ENCODE measurements at places on chromosomes 16 and 17. TPM values are rescaled to one million over a fixed set of nuclear protein-coding genes. Genes with fewer than 3 reads are reported as not detected.

Gene CACNG1
- total RNA-seq = not detected

Gene PITPNM3
- total RNA-seq = 1.3 TPM

Gene SLC52A1
- total RNA-seq = 0.07 TPM

Gene EMP2
- total RNA-seq = 37.6 TPM

Gene TLCD3A
- total RNA-seq = 19.8 TPM

Gene CSH2
- total RNA-seq = not detected

Gene TPPP3
- 0.07 TPM for total RNA-seq

Gene TBC1D3C
- total RNA-seq = not detected

Gene WDR59
- 26.6 TPM for total RNA-seq

Gene NPIPA8
- total RNA-seq = 0.22 TPM

Gene LLGL2
- 4.0 TPM for total RNA-seq

Gene ZNF385C
- total RNA-seq = not detected

Gene IGSF6
- not detected for total RNA-seq

Gene ODAD4
- total RNA-seq = 0.13 TPM

Gene C16orf74
- total RNA-seq = 35.0 TPM

Gene KRTAP9-2
- total RNA-seq = not detected

Gene ZFP3
- 2.4 TPM for total RNA-seq

Gene SLC12A3
- total RNA-seq = not detected

Gene C17orf78
- not detected for total RNA-seq

Gene TMED6
- 0.14 TPM for total RNA-seq

Gene FOXC2
- total RNA-seq = 5.7 TPM

Gene TSPAN10
- total RNA-seq = 0.14 TPM

Gene TBC1D3I
- total RNA-seq = 1.1 TPM

Gene DRC3
- 1.3 TPM for total RNA-seq

Gene ADAMTS18
- 14.1 TPM for total RNA-seq

Data from thoracic aorta endothelial cell (primary cell).